Suprapubic skin (tissue), 4 donors: ENCODE measurements at places on chromosomes 6 and 20. TPM values are rescaled to one million over a fixed set of nuclear protein-coding genes. Genes with fewer than 3 reads are reported as not detected.

DNA sequence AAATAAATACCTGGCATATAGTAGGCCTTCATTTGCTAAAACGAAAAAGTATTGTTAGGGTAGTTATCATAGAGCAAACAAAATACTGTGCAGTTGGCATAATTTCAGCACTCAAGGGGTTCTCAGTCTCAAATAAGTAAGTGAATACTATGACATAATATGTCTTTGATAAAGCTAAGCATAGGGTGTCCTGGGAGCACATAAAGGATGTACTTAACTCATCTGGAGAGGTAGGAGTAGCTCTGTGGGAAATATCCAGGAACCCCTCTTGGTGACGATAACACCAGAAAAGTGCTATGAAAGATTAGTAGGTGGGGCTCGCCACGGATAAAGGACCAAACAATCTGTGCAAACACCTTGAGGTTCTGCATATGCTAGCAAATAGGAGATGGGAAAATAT is 23.2 kb downstream of the VNN1 start:
- DNase-seq, result no peak

Gene ISM1
- total RNA-seq, result 21.8 TPM

DNA sequence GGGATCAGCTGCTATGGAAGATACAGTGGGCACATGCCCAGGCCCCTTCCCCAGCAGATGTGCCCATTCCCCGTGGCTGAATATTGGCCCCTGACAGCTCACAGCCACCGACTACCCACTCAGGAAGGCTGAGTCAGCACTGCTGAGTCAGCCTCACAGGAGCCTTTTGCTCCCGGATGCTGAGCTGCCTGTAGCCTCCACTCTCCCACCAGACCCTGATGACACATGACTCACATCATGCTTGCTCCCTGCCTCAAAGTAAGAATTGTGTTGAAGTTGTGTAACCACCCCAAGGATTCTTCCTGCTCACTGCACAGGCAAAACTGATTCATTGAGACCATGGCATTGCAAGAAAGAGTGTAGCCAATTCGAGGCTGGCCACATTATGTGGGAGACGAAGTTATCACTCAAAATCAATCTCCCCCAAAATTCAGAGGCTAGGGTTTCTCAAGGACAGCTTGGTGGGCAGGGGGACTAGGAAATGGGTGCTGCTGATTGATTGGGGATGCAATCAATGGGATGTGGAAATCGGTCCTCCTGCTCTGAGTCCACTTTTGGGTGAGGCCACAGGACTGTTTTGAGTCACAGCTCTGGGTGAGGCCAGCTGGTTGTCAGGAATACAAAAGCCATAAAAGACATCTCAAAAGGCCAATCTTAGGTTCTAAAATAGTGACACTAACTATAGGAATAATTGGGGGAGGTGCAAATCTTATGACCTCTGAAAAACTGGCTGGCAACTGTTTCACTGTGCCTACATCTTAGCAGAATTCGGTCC is 556.6 kb upstream of the CDH4 start:
- no peak for DNase-seq

- no peak for DNase-seq
Observed at GRCh38 chr20:32252189-32252588, 25.3 kb upstream of the KIF3B start.

Gene TXLNB
- 0.59 TPM for total RNA-seq

GRCh38 chr6:72689107-72689954 is 67.5 kb downstream of the KCNQ5 start:
- DNase-seq, result no peak

- no peak for DNase-seq
Observed at GRCh38 chr6:166351715-166352285, 9.5 kb upstream of the SFT2D1 start.

Gene SAPCD1
- total RNA-seq, result 17.2 TPM

Gene BPIFB2
- not detected for total RNA-seq

DNA sequence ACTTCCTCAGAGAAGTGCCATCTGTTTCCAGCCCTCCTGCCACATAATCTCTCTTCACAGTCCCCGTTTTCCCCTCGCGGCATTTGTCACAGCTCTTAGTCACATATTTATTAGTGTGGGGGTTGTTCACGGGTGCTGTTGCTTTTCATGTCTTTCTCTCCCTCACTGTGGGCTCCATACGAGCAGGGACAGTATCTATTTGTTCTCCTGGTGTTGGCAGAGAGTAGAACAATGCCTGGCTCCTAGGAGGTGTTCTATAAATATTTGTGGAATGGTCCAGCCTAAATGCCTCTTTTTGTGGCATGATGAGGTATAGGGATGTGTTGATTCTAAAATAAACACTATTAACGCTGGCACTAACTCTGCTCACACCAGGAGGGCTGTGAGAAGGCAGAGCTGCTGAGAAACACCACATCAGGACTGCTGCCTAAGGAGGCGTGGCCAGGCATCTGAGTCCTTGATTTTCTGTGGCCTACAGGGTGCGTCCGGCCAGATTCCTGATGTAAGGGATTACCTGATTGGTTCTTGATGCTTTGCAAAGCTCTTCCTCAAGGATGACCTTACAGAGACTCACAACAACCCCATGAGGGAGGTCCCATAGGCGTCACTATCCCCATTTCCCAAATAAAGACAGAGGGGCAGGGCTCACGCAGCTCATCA is 219.8 kb upstream of the ARID1B start:
- no peak for DNase-seq

GRCh38 chr6:160945516-160946177 is 45.9 kb upstream of the MAP3K4 start:
- no peak for DNase-seq

- no peak for DNase-seq
Observed at GRCh38 chr6:133170602-133171001, 70.6 kb upstream of the EYA4 start.

DNA sequence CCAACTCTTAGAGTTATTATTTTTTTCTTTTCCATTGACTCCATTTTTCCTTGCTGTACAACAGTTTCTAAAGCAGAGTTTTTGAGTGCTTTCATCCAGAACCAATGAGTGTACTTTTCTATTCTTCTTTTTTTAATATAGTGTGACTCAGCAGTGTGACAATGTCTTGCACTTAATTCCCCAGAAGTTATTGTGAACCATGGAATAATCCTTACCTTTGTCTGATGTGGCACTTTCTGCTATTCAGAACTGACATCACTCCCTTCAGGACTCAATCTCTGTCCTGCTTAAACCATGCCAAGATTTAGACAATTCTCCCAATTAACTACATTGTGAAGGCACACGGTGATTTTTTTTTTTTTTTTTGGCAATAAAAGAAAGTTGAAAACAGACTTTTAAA is 41.5 kb downstream of the GRIK2 start:
- no peak for DNase-seq

GRCh38 chr6:135861189-135861588 is 9.7 kb downstream of the PDE7B start:
- no peak for DNase-seq

Gene TREM2
- total RNA-seq, result not detected

Gene IPCEF1
- 9.0 TPM for total RNA-seq

GRCh38 chr20:44411757-44412401 is 56.4 kb downstream of the HNF4A start:
- no peak for DNase-seq

- no peak for DNase-seq
Observed at GRCh38 chr6:124487623-124488431, 474.4 kb upstream of the RNF217 start.

DNA sequence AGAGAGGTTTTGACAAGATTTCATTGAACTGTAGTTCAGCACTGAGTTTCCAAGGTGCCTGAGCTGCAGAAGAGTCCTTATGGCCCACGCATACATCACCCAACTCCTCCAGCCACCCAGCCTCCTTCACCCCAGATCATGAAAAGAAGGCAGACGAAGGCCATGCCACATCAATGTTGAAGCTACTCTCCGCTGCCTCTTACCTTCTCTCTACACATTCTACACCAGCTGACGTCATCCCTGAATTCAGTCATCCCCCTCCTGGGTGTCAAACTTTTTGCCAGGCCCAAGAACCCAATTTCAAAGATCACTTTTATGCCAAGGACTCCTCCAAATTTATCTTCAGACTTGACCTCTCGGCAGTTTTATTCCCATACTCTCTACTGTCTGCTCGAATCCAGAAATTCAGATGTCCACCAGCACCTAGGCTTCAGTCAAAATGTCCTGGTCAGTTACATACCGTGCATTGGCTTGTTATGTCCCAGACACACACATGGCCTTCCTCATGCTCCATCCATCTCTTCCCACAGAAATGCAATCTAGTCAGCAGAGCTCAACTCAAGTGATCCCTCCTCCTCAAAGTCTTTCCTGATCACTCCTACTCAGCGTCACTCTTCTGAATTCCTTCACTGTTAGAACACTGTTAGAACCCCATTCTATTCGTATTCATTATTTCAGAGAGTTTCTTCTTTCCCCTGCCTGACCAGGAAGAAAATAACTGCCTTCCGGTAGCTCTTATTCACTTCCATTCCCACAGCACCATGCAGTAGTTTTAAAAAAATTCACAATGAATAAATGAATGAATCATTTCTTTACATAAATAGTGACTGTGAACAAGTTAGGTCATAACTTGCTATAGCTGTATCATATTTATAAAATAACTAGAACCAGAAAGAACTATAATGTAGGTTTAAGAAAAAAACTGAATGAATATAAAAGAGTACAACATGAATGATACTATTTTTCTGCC is 11.5 kb downstream of the ATXN1 start:
- DNase-seq, result no peak

Gene PGC
- not detected for total RNA-seq

Gene MYLK4
- total RNA-seq, result 3.1 TPM

Gene GSTA3
- 12.4 TPM for total RNA-seq

DNA sequence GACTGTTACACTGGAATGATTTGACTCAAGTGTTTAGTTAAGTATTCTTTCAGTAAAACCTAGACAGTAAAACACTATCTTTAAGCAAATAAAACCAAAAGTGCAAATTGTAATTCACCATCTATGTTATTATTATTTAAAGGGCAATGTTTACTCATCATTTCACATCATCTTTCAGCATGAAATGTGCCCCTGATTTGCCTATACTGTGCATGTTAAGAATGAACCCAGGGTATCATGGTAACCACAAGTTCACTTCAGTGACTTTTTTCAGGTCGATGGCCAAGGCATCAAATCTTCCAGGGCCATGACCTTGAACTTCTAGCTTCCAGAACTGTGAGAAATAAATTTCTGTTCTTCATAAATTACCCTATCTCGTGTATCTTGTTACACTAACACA is 2.1 kb upstream of the HLA-DOB start:
- DNase-seq, result no peak

DNA sequence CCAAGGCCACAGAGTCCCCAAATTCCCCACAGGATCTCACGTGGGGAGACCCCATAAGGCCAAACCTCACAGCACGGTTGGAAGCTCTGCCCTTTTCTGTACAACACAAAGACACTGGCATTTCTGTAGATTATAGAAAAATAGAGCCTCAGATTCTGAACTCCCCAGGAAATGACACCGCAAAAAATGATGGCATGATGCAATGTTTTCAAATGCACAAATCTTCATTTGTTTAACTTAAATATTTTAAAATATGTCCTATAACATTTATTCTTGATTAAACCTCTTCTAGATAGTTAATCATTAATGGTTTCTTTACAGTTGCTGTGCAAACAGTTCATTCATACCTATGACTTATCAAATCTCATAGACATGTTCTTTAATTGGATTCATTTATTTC is 33.8 kb downstream of the SIM1 start:
- DNase-seq, result no peak

Gene CST1
- total RNA-seq, result not detected

DNA sequence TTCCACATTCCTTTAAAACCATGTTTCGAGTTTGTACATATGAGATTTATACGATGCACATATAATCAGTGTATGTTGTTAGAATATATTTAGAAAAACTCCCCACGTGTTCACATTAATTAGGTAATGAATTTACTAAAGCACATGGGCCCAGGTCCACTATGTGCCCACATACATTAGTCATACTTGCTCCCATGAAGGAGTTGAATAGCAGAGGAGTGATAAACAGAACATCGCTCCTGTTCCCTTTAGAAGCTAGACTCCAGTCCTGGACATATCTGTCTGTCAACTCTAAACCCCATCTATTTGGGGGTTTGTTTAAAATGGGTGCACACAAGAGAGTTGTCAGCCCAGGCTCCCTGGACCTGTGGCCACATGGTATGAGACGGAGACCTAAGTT is 108.1 kb upstream of the TIAM2 start:
- no peak for DNase-seq

DNA sequence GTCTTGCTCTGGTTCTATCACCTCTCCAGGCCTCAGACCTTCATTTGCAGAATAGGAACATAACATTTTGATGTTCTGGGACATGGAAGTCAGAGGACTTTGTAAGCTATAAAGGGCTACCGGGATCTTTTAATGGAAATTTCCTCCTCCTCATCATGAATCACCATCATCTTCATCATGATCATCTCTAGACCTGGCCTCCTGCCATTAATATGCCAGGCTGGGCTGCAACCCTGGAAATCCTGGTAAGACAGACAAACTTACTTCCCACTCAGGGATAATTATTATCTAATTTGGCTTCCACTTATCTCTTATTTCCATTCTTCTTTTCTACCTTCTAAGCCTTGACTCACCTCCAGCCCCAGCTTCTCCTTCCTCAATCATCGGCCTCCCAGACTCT is 41.0 kb upstream of the MRPS18A start:
- peak; percentile 28 for DNase-seq

DNA sequence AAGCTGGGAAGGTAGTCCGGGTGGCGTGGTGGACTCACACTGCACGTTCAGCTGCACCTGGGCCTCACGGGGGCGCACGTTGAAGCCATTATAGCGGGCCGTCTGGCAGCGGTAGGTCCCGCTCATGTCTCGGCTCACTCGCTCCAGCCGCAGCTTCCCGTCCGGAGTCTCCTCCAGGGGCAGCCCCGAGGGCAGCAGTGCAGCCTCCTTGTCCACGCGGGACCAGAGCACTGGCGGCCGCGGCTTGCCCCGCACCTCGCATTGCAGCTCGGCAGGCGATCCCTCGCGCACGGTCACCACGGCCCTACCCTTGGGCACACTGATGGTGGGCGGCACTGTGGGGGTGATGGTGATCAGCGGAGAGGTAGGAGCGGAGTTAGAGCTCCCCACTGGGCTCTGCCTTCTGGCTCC is 47.6 kb downstream of the MDGA1 start:
- no peak for DNase-seq

DNA sequence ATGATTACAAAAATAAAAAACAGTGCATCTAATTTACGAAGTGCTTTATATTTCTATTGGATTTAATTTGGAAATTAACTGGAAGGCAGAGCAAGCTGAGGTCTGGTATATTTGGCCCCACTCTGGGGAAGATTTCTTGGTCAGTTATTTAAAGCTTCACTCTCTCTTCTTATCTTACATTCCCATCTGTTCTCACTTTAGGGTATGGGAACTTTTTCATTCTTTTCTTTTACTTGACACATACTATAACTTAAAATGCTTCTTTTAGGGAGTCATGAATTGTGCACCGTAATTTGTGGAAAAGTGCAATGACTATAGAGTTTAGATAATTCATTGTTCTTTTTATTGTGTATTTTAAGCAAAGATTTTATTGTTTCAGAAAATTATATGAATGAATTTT is 170.4 kb downstream of the BCKDHB start:
- DNase-seq, result no peak

- DNase-seq, result no peak
Observed at GRCh38 chr6:167712731-167713475, 113.8 kb upstream of the AFDN start.

Gene LGSN
- not detected for total RNA-seq
